B cell (primary cell): ENCODE measurements at places on chromosomes 2 and 18.

DNA sequence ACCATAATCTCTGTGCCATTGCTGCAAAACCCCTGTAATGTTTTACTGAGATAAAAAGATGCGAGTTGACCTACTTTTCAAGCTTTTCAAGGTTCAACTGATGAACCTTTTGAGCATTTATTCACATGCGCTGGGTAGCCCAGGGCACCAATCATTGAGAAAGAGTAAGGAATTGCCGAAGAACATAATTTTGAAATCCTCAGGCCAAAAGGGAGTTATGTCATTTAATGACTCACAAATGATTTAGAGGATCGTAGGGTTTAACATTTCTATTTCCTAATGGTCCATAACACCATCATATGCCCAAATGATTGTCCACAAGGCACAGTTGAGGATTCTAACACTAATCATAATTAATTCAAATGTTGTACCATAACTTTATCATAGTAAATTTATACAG, 20.2 kb upstream of the DLX1 start:
- H3K27ac ChIP-seq, result no peak overlapping the region
- no peak overlapping the region for H3K4me3 ChIP-seq
- DNase-seq, result no peak

DNA sequence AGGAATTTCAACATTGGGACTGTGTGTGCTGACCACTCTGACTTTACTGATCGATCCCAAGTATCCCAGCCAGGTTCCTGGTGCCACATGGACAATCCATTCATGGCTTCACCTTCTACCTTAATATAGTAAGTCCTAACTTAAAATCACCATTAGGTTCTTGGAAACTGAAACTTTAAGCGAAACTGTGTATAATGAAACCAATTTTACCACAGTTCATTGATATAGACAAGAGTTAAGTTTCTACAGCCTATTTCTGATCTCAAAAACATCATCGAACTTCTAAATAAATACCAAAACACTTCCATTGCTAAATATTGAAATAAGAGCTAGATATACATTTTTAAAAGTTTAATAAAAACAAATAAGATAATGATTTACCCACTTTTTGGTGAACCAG, 4.4 kb upstream of the EXOC6B start:
- DNase-seq, result no peak
- peaks cover 5% of the 10 kb centered on the region for H3K27me3 ChIP-seq
- peaks cover under 1% of the 10 kb centered on the region for H3K4me1 ChIP-seq
- H3K27ac ChIP-seq, result no peak overlapping the region
- no peaks in the 10 kb centered on the region for H3K36me3 ChIP-seq
- H3K4me3 ChIP-seq, result no peak overlapping the region

DNA sequence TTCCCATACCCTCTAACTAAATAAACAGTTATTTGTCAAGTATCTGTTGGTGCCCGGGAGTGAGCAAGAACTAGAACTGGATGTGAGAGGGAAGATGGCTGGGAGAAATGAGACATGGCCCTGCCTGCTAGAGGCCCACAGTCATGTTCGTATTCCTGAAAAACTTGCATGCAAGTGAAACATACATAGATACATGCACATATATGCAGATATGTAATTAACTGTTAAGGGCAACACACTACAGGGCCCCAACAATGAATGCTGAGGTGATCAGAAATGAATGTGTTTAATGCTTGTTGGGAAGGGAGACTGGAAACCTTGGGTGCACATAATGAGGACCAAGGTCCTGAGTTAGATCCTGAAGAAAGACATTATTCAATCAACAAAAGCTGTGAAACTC, 49.8 kb downstream of the ADD2 start:
- no peak overlapping the region for H3K4me3 ChIP-seq
- no peak overlapping the region for H3K27ac ChIP-seq
- no peaks in the 10 kb centered on the region for H3K36me3 ChIP-seq
- DNase-seq, result no peak

DNA sequence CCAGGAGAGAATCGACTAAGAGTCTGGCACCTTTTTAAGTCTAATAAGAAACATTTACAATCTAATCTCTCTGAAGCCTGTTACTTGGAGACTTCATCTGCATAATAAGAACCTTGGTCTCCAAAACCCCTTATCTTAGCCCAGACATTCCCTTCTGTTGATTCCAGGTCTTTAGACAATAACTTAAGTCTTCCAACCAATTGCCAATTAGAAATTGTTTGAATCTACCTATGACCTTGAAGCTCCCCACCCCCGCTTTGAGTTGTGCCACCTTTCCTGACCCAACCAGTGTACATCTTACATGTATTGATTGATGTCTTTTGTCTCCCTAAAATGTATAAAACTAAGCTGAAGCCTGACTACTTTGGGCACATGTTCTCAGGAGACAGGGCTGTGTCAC, 49.5 kb upstream of the DTNA start:
- no peak overlapping the region for H3K27ac ChIP-seq

DNA sequence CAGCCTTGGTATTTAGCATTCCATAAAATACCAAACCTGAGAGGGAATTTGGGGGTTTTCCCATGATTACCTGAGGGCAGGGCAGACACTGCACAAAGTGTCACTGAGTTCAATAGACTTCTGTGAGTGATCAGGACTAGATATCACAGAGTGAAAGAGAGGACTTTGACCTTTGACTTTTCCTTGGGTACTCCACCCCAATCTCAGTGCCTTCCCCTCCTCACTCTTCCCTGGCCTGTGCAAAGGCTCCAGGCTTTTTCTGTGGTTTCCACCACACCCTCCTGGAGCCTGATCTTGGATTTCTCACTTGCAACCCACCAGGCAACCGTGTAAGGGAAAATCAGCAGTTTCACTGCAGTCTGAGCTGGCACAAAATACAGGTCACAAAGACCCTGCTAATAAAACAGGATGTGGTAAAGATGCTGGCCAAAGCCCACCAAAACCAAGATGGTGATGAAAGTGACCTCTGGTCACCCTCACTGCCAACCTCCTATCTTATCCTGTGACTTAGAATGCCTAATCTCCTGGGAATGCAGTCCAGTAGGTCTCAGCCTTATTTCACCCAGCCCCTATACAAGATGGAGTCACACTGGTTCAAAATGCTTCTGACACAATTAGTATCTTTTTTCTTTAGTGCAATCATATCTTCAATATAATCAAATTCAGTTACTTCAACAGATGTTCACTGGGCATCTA, 64.0 kb downstream of the BOD1L2 start:
- no peak for DNase-seq
- no peaks in the 10 kb centered on the region for H3K36me3 ChIP-seq
- H3K4me1 ChIP-seq, result peaks cover 4% of the 10 kb centered on the region
- H3K27me3 ChIP-seq, result no peaks in the 10 kb centered on the region

DNA sequence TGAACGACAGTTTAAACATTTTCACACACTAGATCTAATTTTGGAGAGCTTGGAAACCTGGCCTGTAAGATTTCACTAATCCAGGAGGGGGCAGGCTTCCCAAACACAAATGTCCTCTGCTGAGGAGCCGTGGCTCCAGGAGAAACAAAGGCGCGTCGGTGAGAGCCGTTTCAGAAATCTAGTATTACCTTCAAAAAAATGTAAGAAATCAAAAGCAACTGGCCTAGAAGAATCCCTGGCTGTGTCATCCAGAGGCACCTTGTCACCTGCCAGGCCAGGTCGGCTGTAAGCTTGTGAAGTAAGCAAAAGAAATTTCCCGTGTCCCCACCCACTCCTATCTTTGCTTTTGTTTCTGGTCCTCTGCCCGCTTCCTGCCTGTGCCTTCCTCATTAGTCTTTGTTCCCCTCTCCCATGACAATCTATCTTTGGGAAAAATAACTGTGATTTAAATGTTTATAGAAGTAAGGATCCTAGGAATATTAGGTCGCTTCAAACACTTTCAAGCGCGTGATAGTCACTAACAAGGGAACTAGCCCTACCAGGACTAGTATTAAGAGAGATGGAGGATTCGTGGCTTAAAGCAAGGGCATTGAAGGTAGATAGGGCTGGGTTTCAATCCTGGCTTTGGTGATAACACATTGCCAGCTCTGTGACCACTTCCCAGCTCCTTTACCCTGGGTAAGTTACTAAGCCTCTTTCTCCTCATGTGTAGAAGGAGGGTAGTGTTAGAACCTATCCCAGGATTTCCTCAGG, 99.5 kb upstream of the STK39 start:
- peak overlapping the region; percentile 63 for H3K4me3 ChIP-seq
- H3K4me1 ChIP-seq, result peaks cover 17% of the 10 kb centered on the region
- H3K27ac ChIP-seq, result no peak overlapping the region
- no peaks in the 10 kb centered on the region for H3K36me3 ChIP-seq

DNA sequence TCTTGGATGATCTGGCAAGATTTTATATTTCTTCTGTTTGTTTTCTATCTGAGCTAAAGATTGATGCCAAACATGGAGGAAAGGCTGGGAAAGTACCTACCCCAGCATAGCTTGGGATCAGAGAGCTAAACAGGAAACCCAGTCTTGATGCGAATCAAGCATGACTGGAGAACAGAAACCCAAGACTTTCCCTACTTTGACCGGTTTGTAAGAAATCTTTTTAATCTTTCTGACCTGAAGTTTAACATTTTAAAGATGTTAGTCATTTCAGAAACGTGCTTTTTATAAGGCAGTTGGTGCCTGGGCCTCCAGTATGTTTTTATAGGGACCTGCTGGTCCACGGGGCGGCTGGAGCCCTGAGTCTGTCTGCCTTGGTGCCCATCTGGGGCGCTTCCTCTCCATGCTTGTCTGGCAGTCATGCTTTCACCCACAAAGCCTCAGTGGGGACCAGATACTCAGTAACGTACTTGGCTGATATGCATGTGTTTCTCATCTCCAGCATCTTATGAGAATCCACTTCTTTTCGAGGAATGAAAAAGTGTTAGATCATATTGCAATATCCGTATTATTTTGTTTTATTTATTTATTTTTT, 266.5 kb downstream of the PTGR3 start:
- H3K27ac ChIP-seq, result peak overlapping the region; percentile 67
- H3K4me3 ChIP-seq, result no peak overlapping the region
- H3K27me3 ChIP-seq, result no peaks in the 10 kb centered on the region

- H3K4me1 ChIP-seq, result peaks cover 84% of the 10 kb centered on the region
- H3K4me3 ChIP-seq, result no peak overlapping the region
- peak; percentile 69 for DNase-seq
Observed at GRCh38 chr2:134181219-134181618, 72.7 kb upstream of the MGAT5 start.

- H3K27ac ChIP-seq, result peak overlapping the region; percentile 61
- H3K27me3 ChIP-seq, result no peaks in the 10 kb centered on the region
- peak; percentile 67 for DNase-seq
- no peak overlapping the region for H3K4me3 ChIP-seq
- peaks cover 18% of the 10 kb centered on the region for H3K4me1 ChIP-seq
Observed at GRCh38 chr2:44237221-44237620, 38.1 kb upstream of the SLC3A1 start.

- H3K36me3 ChIP-seq, result peaks cover 2% of the 10 kb centered on the region
- H3K4me3 ChIP-seq, result no peak overlapping the region
- no peak for DNase-seq
- H3K27ac ChIP-seq, result no peak overlapping the region
- H3K4me1 ChIP-seq, result no peaks in the 10 kb centered on the region
Observed at GRCh38 chr18:56934131-56934530, 212.8 kb upstream of the BOD1L2 start.

GRCh38 chr2:121670181-121670580, 20.9 kb upstream of the CLASP1 start:
- H3K4me1 ChIP-seq, result no peaks in the 10 kb centered on the region
- H3K36me3 ChIP-seq, result no peaks in the 10 kb centered on the region
- no peak overlapping the region for H3K4me3 ChIP-seq
- no peaks in the 10 kb centered on the region for H3K27me3 ChIP-seq
- no peak for DNase-seq
- no peak overlapping the region for H3K27ac ChIP-seq

- H3K27me3 ChIP-seq, result no peaks in the 10 kb centered on the region
- H3K27ac ChIP-seq, result no peak overlapping the region
- no peaks in the 10 kb centered on the region for H3K36me3 ChIP-seq
- no peak overlapping the region for H3K4me3 ChIP-seq
Observed at GRCh38 chr2:17057109-17058017, 391.7 kb upstream of the CYRIA start.

- no peak for DNase-seq
- H3K36me3 ChIP-seq, result no peaks in the 10 kb centered on the region
- H3K27ac ChIP-seq, result no peak overlapping the region
- H3K27me3 ChIP-seq, result no peaks in the 10 kb centered on the region
Observed at GRCh38 chr2:227846831-227847230, 24.6 kb upstream of the DAW1 start.

DNA sequence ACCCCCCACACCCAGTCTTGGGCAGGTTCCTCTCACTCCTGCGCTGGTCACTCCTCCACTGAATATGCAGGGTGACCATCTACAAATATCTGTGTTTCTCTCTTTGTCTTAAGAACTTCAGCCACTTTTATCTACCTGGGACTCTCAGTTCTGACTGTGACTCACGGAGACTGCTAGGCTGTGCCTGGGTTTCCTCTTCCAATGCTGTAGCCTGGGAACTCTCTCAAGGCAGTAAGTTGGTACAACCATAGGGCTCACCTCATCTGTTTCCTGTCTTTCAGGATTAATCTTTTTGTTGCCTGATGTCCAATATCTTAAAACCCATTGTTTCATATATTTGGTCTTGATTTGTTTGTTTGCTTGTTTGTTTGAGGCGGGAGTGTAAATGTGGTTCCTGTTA, 47.2 kb upstream of the ZNF396 start:
- no peak overlapping the region for H3K4me3 ChIP-seq
- no peaks in the 10 kb centered on the region for H3K4me1 ChIP-seq
- no peak for DNase-seq
- H3K36me3 ChIP-seq, result no peaks in the 10 kb centered on the region
- H3K27ac ChIP-seq, result no peak overlapping the region

DNA sequence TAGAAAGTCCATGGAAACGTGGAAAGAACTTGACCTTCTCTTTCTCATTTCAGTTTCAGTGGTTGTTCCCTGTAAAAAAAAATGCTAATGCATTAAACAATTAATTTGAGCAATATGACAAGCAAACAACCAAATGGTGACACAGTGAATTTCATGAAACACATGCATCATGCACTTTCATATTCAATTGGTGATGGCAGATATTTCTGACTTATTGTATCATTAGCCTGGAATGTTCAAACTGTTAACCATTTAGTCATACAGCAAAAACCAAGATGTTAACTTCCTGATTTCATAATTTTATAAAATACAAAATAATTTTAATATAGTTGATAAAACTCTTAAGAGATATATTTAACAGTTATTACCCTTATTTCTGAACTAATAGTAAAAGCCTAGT, 85.5 kb downstream of the SCN1A start:
- no peaks in the 10 kb centered on the region for H3K36me3 ChIP-seq
- H3K4me3 ChIP-seq, result no peak overlapping the region
- H3K27ac ChIP-seq, result no peak overlapping the region
- no peaks in the 10 kb centered on the region for H3K27me3 ChIP-seq

DNA sequence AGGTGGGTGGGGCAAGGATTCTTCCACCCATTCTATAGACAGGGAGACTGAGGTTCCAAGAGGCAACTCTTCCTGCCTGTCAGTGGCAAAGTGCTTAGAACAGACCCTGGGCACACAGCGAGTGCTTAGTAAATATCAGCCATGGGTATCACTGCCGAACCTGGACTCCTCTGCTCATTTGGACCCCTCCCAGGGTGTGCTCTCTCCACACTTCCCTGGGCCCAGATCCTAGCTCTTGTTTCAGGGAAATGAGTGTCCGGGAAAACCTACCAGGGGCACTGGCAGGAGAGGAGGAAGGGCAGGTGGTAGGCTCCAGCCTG, 136.3 kb downstream of the CYP26B1 start:
- H3K4me3 ChIP-seq, result no peak overlapping the region
- no peaks in the 10 kb centered on the region for H3K36me3 ChIP-seq
- no peak overlapping the region for H3K27ac ChIP-seq
- H3K4me1 ChIP-seq, result no peaks in the 10 kb centered on the region
- no peaks in the 10 kb centered on the region for H3K27me3 ChIP-seq

- H3K27me3 ChIP-seq, result no peaks in the 10 kb centered on the region
- H3K27ac ChIP-seq, result peak overlapping the region; percentile 48
- H3K36me3 ChIP-seq, result no peaks in the 10 kb centered on the region
- peaks cover 45% of the 10 kb centered on the region for H3K4me1 ChIP-seq
- DNase-seq, result peak; percentile 83
Observed at GRCh38 chr2:231717281-231718171, 9.2 kb downstream of the PTMA start.
